ENCODE measurements at places on chromosomes 6 and 20. TPM values are rescaled to one million over a fixed set of nuclear protein-coding genes. Genes with fewer than 3 reads are reported as not detected.

- DNase-seq, result no peak
Measured at GRCh38 chr6:139354189-139354588, 20.3 kb downstream of the CITED2 start.

DNA sequence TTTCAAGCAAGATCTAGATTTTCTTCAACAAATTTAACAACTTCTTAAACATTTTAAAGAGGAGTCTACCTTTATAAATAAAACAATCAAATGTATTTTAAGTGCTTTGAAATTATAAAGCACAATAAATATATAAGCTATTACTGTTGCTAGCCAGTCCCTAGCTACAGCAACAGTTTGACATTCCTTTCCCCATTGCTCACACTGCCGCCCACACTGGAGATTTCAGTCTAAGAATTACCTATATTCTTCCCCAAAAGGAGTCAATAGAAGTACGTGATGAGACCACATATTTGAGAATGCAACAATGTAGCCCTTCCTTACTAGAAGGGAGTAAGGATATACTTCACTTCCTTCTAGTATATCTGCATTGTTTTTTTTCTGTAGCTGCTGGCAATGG lies 65.3 kb upstream of the RNF146 start:
- DNase-seq, result no peak

DNA sequence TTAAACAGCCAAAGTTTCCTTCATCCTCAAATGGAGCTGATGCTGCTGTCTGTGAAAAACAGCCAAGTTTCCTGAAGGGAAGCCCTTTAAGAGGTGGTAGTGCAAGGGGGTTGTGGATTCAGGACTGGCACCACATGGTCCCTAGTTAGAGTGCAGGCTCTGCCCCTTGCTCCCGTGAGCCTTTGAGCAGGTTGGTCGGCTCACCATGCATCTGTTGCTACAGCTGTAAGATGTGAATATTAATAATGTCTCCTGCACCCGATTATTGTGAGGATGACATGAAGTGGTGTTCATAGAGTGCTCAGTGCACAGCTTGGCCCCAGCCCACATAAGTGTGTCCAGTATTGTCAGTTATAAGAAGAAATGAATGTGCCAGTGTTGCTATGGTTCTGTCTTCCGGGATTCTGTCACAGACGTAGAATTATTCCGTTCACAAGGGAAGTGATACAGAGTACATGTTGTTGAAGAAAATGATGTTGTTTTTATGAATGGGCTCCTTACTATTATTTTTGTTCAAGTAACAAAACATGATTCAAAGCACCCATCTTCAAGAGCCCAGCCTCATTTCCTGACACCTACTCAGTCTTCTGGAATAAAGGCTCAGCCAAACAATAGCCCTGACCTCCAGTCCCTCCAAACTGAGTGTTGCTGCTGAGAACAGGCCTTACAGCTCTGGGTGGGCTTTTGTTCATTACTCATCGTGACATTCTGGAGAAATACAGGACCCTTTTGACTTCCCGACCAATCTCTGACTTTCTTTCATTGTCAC lies 2.9 kb upstream of the PKIG start:
- no peak for DNase-seq

- DNase-seq, result no peak
Measured at GRCh38 chr20:62030834-62031434, 34.7 kb downstream of the TAF4 start.

DNA sequence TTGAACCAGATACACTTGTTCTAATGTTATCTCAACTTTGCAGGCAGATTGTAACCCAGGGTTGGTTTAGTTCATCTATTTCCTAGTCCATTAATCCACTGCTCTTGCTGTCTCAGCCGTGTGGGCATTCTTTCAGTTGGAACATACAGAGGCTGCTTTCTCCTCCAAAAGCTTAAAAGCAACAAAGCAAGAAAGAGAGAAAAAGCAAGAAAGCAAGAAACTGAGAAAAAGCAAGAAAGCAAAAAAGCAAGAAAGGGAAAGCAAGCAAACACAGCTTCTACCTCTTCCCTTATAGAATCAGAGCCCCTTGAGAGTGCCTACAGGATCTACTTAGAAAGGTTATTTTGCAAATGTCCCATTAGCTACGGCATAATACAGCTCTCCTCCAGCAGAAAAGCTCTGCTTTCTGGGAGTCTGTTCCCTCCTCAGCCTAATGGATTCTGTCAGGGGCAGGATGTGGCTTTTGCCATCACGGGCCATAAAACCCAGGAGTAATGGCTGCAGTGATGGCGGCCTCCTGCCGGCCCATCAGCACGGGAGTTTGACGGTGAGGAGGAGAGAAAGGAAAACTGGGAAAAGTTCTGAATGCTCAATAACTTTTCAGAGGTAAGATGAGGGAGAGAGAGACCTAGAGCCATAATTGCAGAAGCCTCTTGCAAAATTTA lies 156.8 kb upstream of the JARID2 start:
- no peak for DNase-seq

- DNase-seq, result no peak
Measured at GRCh38 chr6:162857326-162857725, 129.6 kb downstream of the PACRG start.

Gene CGA
- polyA plus RNA-seq, result 0.51 TPM

Gene TRIM15
- polyA plus RNA-seq, result not detected

DNA sequence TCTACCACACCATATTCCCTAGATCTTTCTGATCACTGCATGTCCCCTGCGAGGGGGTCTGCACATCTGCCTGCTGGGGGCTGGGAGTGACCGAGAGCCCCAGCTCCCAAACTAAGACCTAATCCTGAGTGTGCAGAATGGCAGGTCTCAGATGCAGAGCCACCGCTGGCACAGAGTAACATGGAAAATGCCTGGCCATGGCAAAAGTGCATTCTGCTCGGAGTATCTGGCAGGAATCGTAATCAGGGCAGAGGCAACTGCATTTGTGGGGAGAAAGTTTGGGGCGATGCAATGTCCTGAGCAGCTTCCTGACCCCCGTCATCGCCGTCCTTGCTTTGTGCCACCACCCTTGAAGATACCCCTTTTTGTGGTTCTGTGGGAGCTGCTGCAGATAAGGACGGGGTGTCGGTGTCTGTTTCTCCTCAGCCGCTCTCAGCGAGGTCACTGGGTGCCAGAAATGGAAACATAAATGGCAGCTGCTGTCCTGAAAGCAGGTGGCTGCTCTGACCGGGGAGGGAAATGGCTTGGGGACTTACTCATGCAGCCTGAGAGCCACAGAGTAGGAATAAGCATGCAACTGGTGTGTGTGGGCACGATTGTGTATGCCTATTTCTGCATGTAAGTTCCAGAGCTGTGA lies 157.9 kb downstream of the LY86 start:
- no peak for DNase-seq

DNA sequence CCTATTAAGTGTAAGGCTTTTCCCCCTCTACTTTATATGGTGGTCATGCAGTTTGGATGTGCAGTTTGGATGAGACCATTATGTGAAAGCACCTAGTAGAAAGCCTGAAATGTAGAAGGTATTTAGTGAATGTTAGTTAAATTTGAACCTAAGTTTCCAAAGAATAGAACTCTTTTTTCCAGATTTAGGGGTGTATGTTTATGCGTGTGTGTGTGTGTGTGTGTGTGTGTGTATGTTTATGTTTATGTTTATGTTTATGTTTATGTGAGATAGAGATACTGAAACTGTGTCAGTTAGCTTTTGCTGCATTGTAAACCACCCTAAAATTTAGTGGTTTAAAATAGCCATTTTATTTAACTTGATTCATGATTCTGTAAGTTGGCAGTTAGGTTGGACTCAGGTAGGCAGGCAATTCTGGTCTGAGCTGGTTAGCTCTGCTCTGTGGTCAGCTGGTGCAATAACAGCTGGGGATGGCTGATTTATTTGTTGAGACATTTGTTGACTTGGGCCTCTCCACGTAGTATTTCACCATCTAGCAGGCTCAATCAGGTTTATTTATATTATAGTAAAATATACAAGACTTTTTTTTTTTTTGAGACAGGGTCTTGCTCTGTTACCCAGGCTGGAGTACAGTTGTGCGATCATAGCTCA lies 54.0 kb downstream of the STK4 start:
- no peak for DNase-seq

DNA sequence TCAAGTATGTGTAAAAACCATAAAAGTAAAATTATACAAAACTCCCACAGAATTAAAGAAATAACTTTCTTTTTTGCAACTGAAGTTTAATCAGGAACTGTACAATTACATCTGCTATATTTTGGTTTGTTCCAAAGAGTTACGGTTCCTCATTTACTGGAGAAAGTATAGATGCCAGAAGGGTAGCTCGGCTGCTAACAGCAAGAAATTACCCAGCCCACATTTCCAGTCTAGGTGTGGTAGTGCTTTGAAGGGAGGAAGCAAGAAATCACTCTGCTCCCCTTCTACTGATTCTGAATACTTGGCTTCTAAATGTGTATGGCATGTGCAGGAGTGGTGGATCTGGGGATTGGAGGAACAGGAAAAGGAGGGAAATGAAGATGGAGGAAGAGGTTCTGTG lies 441.3 kb downstream of the CDC5L start:
- no peak for DNase-seq

DNA sequence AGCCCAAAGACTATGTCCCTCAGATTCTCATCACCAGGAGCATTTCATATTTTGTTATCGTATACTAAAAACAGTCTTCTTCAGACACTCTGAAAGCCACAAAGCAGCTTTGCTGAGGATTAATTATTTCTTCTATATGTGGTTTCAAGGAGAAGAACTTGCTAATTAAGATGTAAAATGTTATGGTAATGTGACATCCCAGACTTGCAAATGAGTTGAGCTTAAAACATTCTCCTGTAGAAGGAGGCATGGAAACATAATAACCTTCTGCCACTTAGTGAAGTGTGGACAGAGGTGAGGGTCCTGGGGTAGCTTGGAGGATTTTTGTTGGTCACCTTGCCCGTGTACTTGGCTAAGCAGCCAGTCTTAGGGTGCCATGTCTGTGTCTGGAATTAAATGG lies 16.7 kb upstream of the MAPRE1 start:
- no peak for DNase-seq

DNA sequence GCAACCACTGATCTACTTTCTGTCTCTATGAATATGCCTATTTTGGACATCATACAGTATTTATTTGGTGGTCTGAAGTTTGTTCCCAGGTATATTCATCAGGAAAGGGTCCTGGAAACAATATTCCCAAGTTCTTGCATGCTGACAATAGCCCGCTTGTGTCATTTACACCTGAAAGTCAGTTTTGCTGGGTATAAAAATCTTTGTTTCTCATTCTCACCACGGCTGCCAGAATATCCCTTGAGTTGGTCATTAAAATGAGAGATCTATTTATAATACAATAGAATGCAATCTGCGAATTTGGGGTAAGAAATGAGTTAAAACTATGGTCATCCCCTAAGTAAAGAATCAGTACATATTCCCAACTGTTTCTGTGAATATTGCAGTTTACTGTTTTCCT lies 79.0 kb downstream of the MAN1A1 start:
- no peak for DNase-seq

DNA sequence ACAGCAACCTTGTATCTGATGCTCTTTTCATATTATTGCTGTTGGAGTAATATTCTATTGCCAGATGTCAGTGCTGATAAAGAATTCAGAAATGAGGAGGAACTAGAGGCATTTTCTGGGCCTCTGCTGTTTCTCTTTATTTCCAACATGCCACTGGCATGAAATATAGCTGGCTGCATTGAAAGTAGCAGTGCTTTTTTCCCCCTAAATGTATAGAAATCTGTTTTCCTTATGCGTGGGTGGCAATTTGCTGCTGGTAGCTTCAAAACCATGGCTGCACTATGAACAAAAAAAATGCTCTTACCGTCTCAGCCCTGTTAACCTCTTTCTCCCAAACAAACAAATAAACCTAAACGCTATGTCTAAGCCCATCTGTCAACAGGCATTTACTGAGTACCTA lies 442.3 kb upstream of the AGPAT4 start:
- DNase-seq, result no peak

DNA sequence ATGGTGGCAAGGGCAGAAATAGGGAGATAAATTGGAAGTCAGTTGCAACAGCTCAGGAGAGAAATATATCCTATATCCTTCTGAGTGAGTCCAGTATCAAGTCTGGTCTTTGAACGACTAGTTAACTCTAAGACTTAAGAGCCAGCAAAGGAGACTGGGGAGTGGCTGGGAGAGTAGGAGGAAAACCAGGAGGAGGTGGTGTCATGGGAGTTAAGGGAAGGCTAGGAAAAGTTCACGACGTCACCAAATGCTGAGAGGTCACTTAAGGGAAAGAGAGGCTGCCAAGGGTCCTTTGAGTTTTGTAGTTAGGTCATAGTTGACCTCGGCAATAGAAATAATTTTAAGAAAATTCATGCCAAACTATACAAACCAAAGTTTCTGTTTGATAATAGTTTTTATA lies 25.1 kb downstream of the ACOT13 start:
- DNase-seq, result no peak

Gene STX16
- 87.7 TPM for polyA plus RNA-seq

Gene PLTP
- polyA plus RNA-seq, result 99.6 TPM

Gene GRM1
- 0.35 TPM for polyA plus RNA-seq

GRCh38 chr6:149453597-149454345 lies 31.0 kb downstream of the ZC3H12D start:
- DNase-seq, result no peak

- DNase-seq, result no peak
Measured at GRCh38 chr20:63494420-63495166, 4.3 kb downstream of the EEF1A2 start.

DNA sequence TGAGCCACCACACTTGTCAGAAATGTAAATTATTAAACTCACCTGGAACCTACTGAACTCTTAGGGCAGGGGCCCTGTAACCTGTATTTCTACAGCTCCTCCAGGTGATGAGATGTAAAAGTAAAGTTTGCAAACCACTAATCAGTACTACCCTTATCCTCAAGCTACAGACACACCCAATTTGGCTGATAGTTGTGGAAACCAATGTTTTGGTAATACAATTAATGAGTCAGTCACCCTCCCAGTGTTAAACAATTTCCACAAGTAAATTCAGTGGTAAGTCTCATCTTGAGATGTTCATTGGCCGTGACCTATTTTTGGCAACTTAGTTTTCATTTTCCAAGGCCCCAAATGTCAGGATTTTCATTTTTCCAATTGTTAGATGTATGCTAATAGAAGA lies 29.6 kb downstream of the GCNT2 start:
- DNase-seq, result no peak

Gene ZBP1
- not detected for polyA plus RNA-seq

- no peak for DNase-seq
Measured at GRCh38 chr20:61635721-61636455, 383.8 kb downstream of the CDH4 start.

- peak; percentile 21 for DNase-seq
Measured at GRCh38 chr20:3082306-3082951, 2.1 kb downstream of the AVP start.

Gene BMP6
- not detected for polyA plus RNA-seq

Gene TMEM244
- polyA plus RNA-seq, result not detected

Measured in cardiac muscle cell (in vitro differentiated cells and primary cell).